Stimulated activated CD4-positive, alpha-beta T cell treated with anti-CD3 and anti-CD28 coated beads, Interleukin-4, amount 100 ng/mL, for 24 hours (primary cell): ENCODE measurements at places on chromosomes 2 and 18.
A peak's percentile ranks its signal among the peaks of the same experiment; 100 is the strongest.

- peak; percentile 7 for DNase-seq
Measured at GRCh38 chr18:38611036-38611964, 1045.7 kb upstream of the CELF4 start.

DNA sequence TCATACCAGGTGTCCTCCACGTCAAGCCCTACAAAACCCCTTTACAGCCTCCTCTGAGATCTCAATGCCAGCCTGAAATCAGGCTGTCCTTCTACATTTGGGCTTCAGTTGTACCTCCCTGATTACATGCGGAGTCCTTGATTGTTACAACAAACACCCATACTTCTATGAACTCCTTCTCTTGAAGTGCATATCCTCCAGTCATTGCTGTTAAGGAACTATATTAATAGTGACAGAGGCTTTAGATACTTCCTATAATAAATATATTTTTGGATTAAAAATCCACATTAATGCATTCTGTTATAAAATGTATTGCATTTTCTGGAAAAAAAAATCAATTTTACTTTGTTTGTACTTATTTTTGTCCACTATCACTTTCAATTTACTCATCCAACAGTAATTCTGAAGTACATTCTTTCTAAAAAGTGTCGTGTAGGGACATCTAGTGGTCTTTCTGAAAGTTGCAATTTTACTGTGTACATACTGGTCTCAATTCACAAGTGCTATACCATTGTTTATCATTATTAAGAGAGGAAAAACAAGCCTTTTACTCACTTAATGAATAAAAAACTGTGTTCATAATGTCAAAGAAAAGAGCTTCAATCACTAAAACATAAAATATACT, 316.4 kb downstream of the DSEL start:
- no peak for DNase-seq

DNA sequence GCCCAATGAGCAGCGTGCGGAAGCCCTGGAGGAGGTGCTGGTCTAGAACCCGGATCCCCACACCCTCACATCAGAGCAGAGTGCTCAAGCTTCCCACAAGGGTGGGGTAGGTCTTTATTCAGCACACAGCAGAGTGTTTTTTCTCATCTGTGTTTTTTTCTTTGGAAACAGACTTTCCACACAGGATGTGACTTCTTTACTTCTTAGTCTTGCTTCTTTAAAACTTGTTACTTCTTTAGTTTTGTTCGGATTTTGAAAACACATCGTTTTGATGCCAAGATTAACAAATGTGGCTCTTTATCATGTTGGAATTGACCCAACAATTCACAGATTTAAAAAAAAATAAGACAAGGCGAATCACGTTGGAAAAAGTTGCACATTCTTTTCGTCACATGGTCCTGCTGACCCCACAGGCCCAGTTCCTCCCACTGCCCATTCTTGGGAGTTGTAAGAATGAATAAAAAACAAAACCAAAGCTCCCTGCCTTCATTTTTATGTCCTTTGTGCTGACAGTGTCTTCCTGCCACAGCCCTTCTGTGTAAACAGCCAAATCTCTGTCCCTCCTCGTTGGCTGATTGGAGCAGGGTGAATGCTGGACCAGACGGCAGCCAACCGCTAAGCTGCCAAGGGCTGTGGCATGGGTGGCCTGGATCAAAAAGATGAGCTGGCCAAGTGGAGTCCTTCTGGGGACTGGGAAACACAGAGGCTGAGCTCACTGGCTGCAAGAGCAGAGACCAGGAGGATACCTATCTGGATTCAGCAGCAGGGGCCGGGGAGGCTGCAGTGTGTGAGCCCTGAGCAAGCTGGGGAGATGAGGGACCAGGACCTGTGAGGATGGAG, 81.6 kb downstream of the TWIST2 start:
- DNase-seq: no peak

DNA sequence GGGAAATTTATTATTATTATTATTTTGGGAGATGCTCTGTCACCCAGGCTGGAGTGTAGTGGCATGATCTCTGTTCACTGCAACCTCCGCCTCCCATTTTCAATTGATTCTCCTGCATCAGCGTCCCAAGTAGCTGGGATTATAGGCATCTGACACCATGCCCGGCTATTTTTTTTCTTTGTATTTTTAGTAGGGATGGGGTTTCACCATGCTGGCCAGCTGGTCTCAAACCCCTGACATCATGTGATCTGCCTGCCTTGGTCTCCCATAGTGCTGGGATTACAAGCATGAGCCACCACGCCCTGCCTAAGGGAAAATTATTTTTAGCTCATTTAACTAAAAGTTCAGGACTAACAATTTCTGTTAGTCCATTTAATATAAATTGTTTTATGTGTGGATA, 109.2 kb upstream of the SESTD1 start:
- no peak for DNase-seq

DNA sequence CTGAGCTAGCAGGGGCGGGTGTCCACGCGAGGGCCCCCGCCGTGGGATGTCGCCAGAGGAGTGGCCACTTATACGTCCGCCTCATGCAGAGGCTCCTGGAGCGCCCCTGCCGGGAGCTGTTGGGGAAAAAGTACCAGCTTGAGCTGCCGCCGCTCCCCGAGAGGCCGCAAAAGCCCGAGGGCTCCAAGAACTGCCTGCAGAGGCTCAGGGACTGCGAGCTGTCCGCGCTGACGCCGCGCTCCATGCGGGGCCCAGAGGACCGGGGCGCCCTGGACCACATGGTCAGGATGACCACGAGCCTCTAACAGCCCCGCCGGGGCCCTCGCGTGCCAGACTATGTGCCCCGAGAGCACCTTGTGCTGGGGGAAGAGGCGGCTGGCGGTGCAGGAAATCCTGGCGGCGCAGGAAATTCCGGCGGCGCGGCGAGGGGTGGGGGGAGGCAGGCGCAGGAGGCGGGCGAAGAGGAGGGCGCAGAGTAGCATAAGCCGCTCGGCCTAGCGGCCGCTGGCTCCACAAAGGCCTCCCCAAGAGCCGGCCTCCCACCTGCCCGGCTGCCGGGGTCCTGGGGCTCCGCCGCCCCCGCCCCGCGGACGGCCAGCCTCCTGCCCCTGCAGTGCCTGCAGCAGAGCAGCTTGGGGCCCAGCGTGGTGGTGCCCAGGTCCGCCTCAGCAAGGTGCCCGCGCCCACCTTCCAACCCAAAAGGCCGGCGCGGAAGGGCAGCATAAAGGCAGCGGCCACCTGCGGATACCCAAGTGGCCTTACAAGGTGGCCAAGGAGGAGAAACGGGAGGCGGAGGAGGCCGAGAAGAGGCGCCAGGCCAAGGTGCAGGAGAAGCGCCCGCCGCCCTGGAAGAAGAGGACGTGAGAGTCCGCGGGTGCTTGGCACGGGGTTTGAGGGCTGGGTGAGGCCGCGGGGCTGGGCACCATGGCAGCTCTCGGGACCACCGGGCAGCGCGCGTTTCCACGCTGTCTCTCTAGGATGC, 42.1 kb upstream of the TRIM43B start:
- DNase-seq: peak; percentile 61

- DNase-seq: no peak
Measured at GRCh38 chr2:191249156-191249813, 4.1 kb downstream of the MYO1B start.

DNA sequence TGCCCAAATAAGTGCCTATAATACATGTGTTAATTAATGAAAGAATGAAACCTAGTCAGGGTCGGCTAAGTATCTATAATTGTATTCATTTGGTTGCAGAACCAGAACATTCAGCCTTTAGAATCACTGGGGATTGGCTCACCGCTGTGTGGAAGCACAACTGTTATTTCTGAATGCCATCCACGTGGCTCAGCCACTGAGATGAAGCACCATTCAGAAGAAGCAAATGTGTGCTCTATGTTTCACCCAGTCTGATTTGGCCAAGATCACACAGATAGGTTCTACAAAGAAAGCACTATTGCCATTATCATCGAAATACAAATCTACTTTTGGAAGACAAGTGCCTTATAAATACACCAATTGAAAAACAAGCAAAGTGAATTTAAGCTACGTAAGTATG, 30.6 kb upstream of the SPOPL start:
- no peak for DNase-seq

GRCh38 chr2:237359518-237359840, 54.5 kb downstream of the COL6A3 start:
- no peak for DNase-seq
